ENCODE measurements at places on chromosomes 2 and 18.

- DNase-seq, result no peak
Observed at GRCh38 chr2:144151851-144152250, 368.1 kb downstream of the ZEB2 start.

DNA sequence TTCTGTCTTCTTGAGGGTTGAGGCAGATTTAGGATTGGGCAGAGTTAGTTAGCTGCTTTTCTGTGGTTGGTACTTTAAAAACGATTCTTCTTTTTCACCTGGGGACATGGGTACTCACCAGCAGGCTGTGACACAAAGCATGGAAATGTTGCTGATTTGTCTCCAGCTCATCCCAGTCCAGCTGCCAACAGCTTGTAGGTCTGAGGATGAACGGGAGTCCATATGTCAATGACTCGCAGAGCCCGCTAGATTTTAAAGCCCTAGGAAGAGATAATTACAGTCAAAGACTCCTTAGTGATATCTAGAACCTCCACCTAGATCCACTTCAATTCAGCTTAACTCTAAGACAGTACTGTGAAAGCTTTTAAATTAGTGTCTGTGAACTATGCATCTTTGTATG is 20.8 kb downstream of the DOK1 start:
- DNase-seq, result no peak

DNA sequence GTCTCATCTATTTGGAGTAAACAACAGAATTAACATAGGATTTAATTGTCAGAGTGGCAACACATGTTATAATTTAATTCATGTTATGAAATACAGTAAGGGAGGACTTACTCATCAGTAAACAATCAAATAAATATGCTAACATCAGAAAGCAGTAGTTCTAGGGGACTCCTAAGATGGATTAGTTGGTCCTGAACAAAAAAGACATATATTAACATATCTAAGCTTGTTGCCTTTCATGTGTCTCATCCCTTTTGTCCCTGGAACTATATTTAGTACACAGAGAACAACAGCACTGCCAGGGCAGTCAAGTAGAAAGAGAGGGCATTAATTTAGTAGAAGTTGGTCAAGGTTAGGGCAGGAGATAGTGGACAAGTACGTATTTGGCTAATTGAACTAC is 117.8 kb upstream of the FZD5 start:
- DNase-seq, result no peak

- no peak for DNase-seq
Observed at GRCh38 chr2:24743924-24744323, 49.3 kb downstream of the PTRHD1 start.

- DNase-seq, result no peak
Observed at GRCh38 chr2:141068053-141068682, 1062.6 kb downstream of the LRP1B start.

DNA sequence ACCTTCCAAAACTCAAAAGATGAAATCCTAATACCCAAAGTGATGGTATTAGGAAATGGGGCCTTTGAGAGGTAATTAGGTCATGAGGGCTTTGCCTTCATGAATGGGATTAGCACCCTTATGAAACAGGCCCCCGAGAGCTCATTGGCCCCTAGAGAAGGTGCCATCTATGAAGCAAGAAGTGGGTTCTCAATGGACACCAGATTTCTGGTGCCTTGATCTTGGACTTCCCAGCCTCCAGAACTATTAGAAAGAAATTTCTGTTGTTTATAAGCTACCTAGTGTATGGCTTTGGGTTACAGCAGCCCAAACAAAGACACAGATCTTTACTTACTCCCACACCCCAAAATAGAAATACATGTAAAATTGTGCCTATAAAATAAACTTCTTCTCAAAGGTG is 45.4 kb downstream of the SOCS6 start:
- no peak for DNase-seq

- DNase-seq, result no peak
Observed at GRCh38 chr2:54207666-54208195, 48.3 kb downstream of the TSPYL6 start.

GRCh38 chr2:47028171-47028570 is 112.6 kb upstream of the MCFD2 start:
- DNase-seq, result no peak

DNA sequence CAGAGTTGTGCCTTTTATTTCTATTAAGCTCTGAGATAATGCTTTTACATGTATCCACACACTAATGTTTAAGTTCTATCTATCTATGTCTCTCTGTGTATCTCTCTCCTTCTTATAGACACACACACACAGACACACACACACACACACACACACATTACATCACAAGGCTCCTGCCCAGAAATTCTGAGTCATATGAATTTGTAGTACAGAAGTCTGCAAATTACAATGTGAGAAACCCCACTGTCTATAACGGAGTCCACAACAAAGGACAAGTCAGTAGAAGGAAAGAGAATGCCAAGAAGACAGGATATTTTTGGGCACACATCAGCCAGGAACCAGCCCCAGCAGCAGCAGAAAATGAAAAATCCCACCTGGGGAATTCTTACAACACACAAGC is 142.4 kb downstream of the EN1 start:
- DNase-seq, result no peak

DNA sequence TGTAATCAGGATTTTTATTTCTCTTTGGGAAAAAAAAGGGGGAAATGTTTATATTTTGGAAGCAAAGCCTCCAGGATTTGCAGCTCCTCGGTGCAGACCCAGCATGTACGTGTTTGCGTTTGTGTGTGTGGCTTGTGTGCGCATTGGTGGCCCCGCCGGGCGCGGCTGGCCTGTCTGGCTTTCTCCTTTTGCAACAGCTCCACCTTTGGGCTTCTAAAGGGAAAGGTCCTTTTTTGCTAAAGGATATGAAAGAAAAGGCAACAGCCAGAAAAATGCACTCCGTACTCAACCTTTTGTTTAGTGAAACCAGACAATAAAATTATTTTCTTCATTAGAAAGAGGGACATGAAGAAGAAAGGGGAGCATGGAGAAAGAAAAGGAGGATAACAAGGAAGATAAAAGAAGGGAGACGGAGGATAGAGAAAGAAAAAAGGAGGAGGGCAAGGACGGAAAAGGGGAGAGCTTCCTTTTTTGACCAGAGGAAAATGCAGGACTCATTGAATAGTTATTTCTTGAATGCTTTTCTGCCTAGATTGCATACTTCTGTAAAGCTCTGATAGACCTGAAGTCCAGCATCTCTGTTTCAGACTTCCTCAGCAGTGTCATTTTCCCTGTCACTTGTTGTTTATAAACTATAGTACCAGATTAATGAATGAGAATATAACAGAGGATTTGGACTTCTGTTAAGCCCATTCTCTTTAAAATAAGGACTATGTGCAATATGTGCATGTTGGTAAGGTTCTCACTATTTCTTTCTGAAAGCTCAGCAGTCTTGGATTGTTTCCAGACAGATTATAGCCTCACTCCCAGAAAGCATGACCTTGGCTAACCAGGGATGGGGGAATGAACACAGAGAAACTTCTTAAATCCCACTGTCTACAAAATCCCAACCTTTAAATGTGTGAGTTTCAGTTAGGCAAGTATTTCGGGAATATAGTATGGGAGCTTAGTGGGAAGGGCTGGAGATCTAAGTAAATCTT is 563.1 kb upstream of the PIK3C3 start:
- DNase-seq, result no peak

All from activated CD4-positive, CD25-positive, alpha-beta regulatory T cell treated with anti-CD3 and anti-CD28 coated beads, Interleukin-2, amount 50 U/mL, for 72 hours (primary cell).